BJ (cell line): ENCODE measurements at places on chromosomes 5 and 9. TPM values are rescaled to one million over a fixed set of nuclear protein-coding genes. Genes with fewer than 3 reads are reported as not detected.

HAPLN1 gene
- polyA plus RNA-seq = 2.5 and 4.1 TPM in 2 replicates

PCA3 gene
- not detected in 2 replicates for polyA plus RNA-seq

PCDHGA10 gene
- polyA plus RNA-seq = 2.7 and 3.9 TPM in 2 replicates

CAVIN4 gene
- 0.21 and 0.28 TPM in 2 replicates for polyA plus RNA-seq

NR2F1-AS1 gene
- 13.7 and 27.3 TPM in 2 replicates for polyA plus RNA-seq

HSPB3 gene
- polyA plus RNA-seq = 14.4 and 22.2 TPM in 2 replicates

AK6 gene
- 11.6 and 39.9 TPM in 2 replicates for polyA plus RNA-seq

HMCN2 gene
- polyA plus RNA-seq = not detected in 2 replicates

PCDHGA2 gene
- polyA plus RNA-seq = 6.7 and 6.8 TPM in 2 replicates

DNA sequence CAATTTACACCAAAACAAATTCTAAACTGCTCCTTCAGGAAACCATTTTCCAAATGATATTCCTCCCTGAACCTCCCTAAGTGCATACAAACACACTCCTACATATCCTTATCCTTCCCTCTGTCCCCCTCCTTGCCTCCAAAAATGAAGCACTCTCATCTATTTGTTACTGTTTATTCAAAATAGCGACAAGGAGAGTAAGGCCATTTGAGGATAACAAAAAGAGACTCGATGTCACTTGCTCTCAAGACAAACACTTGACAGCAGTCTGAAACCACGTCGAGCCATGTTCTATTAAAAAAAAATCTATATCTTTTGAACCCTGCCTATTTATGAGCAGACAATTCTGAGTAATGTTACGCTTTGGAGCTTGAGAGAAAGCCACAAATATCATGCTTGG, 547.9 kb downstream of the DTWD2 start:
- no peak for DNase-seq

- DNase-seq = peak; percentile 35
Observed at GRCh38 chr9:81578606-81579005, 110.7 kb downstream of the TLE1 start.

- no peak for DNase-seq
Observed at GRCh38 chr9:27047136-27047535, 41.7 kb upstream of the LRRC19 start.

DNA sequence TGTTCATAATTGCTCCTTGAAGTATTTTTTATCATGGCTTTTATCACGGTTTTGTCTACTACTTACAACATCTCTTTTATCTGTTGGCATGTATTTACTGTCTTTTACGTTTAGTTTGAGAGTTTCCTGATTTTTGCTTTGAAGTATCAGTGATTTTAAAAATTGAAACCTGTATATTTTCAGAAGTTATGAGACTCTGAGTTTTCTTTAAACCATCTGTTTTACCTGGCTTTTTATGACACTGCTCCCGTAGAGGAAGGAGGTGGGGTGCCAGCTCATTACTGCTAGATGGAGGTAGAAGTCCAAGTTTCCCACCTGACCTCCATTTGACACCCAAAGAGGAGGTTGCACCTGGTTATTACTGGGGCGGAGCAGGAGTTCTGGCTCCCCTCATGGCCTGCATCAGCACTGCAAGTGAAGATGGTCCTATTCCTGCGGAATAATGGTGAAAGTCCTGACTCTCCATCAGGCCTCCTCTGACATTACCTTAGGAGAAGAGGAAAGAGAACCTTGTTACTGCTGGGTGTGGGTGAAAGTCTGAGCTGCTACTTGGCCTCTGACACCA, 10.0 kb upstream of the ZNF131 start:
- DNase-seq = no peak

- DNase-seq = no peak
Observed at GRCh38 chr9:6735422-6735821, 22.4 kb upstream of the KDM4C start.

- DNase-seq = no peak
Observed at GRCh38 chr5:135587721-135588663, 9.2 kb upstream of the CXCL14 start.

DNA sequence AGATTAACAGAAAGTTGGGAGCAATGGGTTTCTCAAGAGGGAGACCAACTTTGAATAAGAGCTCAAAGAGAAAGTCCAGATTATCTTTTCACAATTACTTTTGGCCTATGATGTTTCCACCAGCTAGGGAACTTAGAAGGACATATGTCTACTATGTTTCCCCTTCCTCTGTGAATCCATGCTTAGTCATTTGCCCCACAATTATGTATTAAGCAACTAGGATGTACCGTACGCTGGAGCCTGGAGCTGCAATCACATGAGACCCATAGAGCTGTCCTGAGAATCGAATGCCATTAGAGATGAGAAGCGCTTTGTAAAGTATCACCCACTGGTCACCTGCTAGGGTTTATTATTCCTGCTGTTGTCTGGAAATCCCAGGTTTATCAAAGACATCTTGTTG, 78.8 kb downstream of the PDE6A start:
- no peak for DNase-seq

- no peak for DNase-seq
Observed at GRCh38 chr5:159097784-159098602, 1.7 kb downstream of the EBF1 start.

DNA sequence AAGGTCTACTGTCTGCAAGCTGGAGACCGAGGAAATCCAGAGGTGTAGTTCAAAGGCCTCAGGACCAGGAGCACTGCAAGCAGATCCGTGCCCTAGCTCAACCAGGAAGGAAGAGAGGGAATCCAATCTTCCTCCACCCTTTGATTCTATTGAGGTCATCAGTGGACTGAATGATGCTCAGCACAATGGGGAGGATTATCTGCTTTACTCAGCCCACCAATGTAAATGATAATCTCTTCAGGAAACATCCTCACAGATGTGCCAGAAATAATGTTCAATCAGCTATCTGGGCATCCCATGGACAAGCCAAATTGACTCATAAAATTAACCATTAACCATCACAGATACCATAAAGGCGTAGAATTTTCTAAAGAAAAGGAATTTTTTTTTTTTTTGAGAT, 92.0 kb downstream of the BASP1 start:
- DNase-seq = no peak

- no peak for DNase-seq
Observed at GRCh38 chr5:92769978-92770377, 811.0 kb downstream of the NR2F1-AS1 start.

DNA sequence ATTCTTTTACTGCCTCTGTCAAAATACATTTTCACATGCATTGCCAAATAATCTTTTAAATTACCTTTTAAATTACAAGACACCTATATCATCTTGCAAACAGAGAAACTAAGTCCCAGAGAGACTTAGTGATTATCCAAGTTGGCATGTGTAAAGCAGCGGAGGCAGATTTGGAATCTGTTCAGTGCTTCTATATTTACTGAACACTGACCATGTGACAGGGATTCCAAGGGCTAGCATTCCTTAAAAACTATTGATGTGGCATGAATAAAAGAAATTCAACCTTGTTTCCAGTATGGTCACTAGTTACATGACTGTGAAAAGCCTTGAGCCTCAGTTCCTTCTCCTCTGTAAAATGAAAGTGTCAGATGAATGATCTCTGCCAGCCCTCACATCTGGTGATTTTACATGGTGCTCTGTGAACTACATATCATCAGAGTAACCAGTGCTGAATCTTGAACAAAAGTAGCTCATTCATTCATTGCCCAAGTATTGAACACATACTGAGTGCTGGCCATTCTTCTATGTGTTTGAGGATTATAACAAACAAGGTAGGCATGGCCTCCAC, 71.9 kb upstream of the PPP1R2B start:
- no peak for DNase-seq

DNA sequence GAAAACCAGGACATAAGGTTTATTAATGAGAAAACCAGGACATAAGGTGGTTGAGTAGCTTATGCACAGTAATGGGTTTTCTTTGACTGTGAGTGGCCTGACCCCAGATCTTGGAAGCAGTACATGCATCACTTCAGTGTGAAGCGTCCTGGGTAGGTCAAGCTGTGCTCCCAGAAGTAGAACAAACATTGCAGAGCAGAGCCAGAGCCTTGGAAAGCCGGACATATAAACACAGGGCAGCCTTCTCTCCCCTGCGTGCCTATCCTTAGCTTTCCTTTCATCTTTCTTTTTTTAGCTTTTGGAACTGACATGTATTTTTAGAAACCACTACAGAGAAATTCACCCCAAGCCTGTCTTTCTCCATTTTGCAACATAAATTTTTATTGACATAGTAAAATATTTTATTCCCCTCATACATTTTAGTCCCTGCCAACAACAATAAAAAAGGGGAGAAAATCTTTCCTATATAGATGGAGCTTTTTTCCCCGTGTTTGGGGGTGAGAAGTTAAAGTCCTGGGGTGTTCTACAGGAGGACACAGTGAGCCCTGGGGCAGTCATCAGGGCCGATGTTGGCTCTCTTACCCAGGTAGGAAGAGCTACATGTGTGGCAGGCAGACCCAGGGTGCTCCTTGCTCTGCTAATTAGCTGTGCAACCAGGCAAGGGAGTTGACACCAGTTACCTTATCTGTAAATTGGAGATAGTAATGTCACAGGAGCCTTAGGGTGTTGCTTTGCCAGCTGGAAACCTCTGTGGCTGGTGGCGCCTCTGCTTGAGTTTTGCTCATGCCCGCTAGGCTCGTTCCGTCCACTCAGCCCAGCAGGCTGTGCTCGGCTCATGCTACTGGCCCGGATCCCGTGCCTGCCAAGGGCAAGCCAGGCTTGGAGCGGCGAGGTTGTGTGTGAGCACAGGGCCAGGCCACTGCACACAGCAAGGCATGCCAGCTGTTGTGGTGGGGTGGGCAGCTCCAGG, 389.6 kb downstream of the KDM4C start:
- no peak for DNase-seq

DNA sequence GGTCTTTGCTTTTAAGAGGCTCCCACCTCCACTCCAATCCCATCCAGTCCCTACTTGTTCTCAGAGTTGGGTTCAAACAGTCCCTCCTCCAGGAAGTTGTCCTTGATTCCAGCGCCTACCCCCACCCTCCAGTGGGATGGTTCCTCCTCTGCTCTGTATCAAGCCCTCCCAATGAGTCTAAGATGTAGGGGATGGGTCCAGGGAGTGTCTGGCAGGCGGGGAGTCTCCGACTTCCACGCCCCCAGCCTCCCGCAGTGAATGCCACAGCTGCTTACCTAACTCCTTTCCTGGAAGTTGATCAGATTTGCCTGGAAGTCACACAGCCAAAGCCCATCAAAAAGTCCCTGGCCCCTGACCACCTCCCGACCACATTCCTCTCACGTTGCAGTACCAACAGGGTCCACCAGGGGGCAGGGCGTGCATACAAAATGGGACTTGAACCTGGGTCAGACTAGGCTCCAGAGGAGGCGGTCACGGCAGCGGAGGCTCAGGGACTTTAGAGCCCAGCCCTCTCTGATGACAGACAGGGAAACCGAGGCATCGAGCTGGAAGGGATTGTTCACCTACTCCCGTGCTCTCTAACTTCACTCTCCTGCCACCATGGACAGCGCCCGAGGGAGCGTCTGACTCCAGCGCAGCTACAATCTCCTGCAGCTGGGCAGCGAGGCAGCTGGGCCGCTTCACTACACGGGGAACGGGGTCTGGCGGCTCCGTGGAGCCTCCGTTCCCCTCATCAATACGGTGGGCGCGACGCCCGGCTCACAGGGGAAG, 25.0 kb upstream of the TDRD7 start:
- no peak for DNase-seq

GRCh38 chr9:135910216-135910615, 2.9 kb upstream of the CAMSAP1 start:
- DNase-seq = no peak

GRCh38 chr5:32771037-32771436, 59.9 kb downstream of the NPR3 start:
- DNase-seq = no peak

DNA sequence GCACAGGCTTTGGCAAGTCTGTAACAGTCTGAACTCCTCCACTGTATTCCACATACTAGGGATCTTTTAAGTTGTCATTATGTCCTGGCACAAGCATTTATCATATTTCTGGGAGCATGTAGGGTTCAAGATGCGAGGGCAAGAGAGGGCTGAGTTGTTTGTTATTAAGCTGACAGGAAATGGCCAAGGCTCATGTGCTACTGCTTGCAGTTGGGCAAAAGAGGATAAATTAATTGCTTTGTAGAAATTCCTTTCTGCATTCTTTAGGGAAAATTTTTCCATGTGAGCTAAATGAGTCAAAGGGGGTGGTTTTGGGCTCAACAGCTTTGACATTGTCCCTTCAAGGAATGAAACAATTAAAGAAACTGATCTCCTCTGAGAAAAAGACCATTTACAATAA, 35.4 kb downstream of the DOCK8 start:
- peak; percentile 41 for DNase-seq

DNA sequence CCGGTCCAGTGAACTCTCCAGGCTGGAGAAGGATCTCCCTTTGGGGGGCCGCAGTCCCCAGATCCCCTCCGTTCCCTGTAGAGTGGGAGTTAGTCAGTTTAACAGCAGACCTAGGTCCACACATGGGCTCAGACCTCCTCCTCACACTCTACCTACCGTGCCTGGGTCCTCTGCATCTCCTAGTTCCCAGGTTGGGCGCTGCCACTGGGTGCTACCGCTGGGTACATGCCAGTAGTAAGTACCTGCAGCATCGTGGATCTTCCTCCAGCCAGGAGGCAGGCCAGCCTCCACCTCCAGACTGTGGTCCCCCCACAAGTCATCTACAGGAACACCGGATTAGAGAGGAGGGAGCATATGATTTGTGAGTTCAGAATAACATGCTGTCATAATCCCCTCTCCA, 802 bp downstream of the APBB3 start:
- no peak for DNase-seq

DNA sequence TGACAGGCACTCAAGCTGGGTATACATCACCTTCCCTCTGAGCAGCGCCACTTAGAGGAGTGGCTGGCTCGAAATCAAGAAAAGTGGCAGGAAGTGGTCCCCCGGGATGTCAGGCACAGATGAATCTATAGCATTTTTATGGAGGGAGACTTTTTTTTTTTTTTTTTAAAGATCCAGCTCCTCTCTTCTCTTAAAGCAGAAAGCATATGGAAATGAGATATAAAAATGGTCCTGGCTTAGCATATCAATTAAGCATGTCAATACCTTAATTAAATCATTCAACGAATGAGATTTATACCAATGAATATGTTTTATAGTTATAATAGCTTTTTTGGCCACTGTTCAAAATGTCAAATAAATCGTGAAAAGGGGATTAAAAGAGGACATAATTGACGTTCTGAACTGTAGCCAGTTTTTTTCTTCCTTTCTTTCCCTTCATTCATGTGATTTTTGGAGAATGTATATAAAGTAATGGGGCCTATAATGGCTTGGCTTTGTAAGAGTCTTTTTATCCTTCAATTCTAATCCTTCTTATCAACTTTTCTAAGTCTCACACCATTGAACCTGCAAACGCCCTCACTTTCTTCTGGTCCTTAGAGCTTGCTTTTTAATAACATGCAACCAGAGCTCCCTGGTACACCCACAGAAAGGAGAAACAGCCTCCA, 319.2 kb upstream of the PANK3 start:
- no peak for DNase-seq

- DNase-seq = no peak
Observed at GRCh38 chr5:120614531-120615180, 150.6 kb downstream of the PRR16 start.
